ENCODE measurements at places on chromosomes 2 and 18.

GRCh38 chr2:68387408-68388350 lies 22.6 kb downstream of the PLEK start:
- no peak for DNase-seq

GRCh38 chr18:36297417-36298125 lies at the start of gene FHOD3:
FHOD3 (plus strand) TSS chr18:36297713; CDS start chr18:36297836, 123 bp downstream.
- DNase-seq: peak; percentile 67

GRCh38 chr2:52178845-52179244 lies 1146.9 kb upstream of the NRXN1 start:
- DNase-seq: no peak

DNA sequence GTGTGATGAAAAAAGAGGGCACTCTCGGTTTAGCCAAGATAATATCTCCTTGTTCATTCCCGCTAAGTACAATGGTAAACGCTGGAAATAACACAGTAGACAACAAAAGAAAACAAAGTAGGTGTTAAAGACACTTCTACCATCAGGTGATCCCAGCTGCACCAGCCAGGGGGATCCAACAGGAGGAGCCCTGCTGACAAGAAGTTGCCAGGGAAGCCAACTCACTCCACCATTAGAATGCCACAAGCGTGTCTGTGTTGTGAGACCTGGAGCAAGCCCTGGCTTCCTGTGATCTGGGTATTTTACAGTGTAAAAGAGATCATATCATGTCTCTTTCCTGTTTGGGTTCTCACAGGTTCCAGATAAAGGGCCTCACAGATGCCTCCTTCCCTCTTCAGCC lies 117.0 kb downstream of the GRB14 start:
- peak; percentile 50 for DNase-seq

DNA sequence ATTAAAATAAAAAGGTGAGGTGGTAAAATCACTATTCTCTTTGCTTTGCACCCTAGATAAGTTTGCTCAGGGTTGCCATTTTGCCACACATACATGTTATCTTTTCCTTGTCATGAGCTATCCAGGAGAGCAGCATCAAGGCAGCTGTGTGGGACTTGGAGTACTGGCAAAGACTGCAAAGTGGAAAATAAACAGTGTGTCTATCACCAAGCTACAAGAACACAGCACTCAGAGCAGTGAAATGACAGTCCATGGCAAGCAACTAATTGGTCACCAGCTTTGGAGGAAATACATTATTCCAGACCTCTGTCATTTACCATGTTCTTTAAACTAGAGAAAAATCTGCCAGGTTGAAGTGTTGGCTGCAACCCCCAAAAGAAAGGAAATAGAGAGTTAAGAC lies 687.8 kb upstream of the FANCL start:
- no peak for DNase-seq

GRCh38 chr2:226607379-226607778 lies 192.2 kb downstream of the IRS1 start:
- no peak for DNase-seq

DNA sequence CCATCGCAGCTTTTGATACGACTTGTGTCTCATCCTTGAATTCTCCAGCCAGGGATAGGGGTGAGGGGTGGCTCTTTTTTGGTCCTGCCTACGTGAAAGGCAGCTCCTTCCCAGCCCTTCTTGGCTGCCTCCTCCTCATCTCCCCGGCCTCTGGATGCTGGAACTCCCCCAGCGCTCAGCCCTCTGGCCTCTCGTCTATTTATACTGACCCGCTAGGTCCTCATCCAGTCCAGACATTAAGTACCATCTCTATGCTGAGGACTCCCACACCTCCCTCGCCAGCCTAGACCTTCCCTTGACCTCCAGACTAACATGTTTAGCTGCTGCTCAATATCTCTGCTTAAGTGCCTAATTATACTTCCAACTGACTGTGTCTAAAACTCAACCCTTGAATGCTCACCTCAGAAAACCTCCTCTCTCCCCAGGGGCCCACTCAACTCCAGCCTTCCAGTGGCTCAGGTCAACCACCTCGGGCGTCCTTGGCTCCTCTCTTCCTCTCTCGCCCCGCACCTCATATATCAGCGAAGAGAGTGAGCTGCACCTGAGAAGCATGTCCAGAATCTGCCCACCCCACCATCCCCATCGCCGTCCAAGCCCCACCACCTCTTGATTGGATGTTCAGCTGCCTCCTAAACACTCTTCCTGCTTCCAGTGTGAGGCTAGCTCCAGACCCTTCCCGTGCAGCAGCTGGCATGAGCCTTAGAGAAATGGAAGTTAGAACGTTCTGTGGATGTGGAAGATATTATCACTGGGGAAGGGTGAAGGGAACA lies 34.8 kb downstream of the TOGARAM2 start:
- DNase-seq: no peak

- DNase-seq: no peak
These were observed 42.5 kb downstream of the VRK2 start for GRCh38 chr2:58089081-58089480.

- DNase-seq: no peak
These were observed 115.0 kb downstream of the CERS6 start for GRCh38 chr2:168571061-168571460.

GRCh38 chr2:68537809-68538208 lies 70.4 kb downstream of the APLF start:
- no peak for DNase-seq

GRCh38 chr2:15855766-15856260 lies 84.5 kb upstream of the MYCN start:
- DNase-seq: no peak

DNA sequence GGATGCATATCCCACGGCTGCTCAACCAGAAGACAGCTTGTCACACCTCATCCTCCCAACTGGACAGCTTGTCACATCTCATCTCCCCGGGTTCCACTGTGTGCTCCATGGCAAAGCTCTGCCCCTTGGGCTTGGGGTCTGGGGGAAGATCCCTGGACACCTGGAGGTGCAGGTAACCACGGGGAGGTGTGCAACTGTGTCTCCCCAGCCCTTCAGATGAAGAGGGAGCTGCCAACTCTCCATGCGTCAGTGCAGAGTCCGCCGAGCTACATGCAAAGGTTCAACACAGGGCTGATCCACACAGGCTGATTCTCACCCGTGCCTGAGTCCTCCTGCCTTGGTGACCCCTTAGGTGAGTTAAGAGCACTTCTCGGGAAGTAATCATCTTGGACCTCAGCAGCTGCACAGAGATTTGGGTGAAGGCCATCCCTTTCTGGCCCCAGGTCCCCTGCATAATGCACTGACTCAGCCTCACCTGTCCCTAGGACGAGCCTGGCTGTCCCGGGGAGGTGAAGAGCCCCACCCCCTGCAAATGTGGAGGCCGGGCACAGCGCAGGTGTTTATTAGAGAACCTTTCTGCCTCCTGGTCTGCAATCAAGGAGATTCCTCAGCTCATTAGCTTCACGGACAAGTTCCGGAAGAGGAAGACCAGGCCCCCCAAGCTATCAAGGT lies 157.9 kb downstream of the PXDN start:
- DNase-seq: no peak

- DNase-seq: no peak
These were observed 3.1 kb upstream of the MSGN1 start for GRCh38 chr2:17813010-17813741.

- no peak for DNase-seq
These were observed 642.7 kb downstream of the ARHGAP15 start for GRCh38 chr2:143771939-143772338.

DNA sequence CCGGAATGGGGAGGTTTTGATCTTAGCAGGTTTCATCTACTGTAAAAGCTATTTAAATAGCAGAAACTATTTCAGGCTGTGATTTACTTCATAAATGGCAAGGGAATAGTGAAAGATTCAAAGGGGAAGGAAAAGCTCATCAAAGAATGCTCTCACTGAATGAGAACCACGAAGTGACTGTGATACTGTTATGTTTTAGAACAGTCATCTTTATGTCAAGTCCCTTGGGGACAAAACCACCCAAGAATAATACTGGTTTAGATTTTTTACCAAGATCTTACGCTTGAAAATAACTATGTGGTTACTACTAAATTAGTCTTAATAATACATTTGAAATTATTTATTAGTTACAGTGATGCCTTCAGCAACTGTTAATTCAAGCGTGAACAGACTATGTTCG lies 28.1 kb downstream of the FARSB start:
- no peak for DNase-seq

DNA sequence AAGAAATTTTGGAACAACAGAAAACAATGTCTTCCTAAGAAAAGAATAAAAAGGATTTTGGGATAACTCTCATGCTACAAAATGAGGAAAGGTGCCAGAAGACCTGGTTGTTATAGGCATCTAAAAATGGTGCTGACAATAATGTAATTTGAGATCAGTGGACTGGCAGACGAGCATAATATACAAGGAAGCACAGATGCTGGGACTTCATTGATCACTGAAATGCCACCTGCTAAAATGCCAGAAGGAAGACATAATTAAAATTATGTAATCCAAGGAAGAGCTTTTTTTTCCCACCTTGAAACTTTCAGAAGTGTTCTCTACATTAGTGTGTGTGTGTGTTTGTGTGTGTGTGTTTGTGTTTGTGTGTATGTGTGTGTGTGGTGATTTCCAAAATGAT lies 535.9 kb downstream of the XIRP2 start:
- no peak for DNase-seq

GRCh38 chr18:7927119-7927518 lies 360.0 kb downstream of the PTPRM start:
- DNase-seq: no peak

DNA sequence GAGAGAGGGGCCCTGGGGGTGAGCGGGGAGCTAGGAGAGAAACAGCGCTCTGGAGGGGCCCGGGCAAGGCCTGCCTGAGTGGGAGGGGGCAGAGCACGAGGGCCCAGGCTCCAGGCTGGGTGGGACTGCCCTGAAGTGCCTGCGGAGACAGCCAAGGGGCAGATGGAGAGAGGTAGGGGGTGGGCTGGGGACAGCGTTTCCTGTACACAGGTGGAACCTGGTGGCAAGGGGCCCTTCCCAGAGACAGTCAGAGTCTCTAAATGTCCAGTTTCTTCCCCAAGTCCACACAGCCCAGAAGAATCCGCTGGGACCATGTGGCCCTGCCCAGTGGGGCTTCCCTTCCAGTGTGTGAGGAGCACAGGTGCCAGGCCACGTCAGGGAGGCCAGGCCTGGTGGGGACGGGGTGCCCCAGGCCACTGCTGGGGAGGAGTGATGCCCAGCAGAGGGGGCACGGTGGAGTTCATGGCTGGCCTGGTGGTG lies 1.7 kb upstream of the GPR35 start:
- DNase-seq: no peak

DNA sequence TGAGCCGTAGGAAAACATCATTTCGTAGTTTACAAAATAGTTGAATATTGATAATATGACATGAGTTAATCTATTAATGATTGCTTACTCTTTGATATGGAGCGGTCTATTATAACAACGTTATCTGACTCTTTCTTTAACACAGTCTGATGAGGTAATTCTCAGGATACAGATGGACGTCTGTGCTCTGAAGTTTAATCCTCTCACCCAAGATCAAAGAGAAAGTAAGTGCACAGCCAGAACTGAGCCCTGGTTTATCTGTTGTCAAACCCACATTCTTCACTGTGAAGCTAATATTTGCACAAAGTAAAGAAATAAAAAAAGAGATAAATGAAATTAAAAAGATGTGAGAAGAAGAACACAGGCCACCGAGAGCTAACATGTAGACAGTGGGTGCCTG lies 190.9 kb upstream of the COPS8 start:
- DNase-seq: no peak

DNA sequence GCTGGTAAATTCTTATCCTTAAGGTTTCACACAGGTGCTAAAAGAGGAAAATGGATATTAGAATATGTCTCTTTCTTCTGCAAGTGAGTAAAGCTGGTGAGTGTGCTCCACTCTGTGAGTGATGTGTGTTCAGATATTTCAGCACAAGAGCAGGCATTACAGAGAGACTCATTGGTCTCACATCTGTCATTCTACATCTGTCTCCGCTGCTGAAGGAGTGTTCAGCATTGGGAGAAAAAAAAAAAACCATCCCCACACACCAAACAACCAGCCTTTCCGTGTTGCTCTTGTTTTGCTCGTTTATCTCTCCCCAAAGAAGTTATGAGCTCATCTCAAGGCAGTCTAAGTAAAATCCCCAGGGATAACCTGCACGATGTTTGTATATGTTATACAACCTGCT lies 283.9 kb upstream of the SPHKAP start:
- DNase-seq: no peak

DNA sequence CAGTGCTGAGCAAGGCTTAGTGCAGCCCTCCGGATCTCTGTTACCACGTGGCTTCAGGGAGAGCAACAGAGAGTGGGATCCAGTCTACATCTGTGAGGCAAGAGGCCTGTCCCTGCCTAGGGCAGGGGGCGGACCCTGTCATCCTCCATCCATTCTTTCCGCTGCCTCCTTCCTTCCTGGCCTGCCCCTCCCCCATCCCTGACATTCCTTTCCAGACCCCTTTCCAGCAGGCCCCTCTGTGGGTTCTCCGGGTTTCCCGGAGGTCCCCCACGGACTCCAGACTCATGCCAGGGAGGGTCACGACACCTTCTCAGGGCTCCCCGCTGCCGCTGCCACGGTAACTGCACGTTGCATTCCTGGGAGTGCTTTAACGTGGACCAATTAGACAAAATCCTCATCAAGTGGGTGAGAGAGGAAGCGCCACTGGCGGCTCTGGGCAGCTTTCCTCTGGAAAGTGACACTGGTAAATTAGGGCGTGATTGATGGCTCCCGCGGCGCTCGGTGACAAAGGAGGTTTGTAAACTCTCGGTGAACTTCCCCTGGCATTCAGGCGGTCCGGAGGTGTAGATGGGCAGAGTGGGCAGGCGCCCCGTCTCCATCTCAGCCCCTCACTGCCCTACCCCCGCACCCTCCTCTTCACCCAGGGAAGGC lies 11.4 kb downstream of the ATOH8 start:
- DNase-seq: peak; percentile 63

- no peak for DNase-seq
These were observed 181.0 kb upstream of the HNRNPA3 start for GRCh38 chr2:177031438-177032180.

GRCh38 chr2:192002418-192002817 lies 155.5 kb upstream of the CAVIN2 start:
- DNase-seq: no peak
